Cardiac fibroblast (primary cell): ENCODE measurements at places on chromosomes 12 and 14.

- DNase-seq: no peak
Measured at GRCh38 chr14:57009585-57010515, 199.6 kb upstream of the OTX2 start.

GRCh38 chr12:1421091-1421846, 173.1 kb downstream of the FBXL14 start:
- DNase-seq: peak; percentile 7

- DNase-seq: no peak
Measured at GRCh38 chr14:94535506-94535905, 25.7 kb upstream of the SERPINA4 start.

- no peak for DNase-seq
Measured at GRCh38 chr14:54257424-54257823, 139.4 kb upstream of the CDKN3 start.

- DNase-seq: peak; percentile 88
Measured at GRCh38 chr14:55099756-55100155, 29.3 kb upstream of the LGALS3 start.

DNA sequence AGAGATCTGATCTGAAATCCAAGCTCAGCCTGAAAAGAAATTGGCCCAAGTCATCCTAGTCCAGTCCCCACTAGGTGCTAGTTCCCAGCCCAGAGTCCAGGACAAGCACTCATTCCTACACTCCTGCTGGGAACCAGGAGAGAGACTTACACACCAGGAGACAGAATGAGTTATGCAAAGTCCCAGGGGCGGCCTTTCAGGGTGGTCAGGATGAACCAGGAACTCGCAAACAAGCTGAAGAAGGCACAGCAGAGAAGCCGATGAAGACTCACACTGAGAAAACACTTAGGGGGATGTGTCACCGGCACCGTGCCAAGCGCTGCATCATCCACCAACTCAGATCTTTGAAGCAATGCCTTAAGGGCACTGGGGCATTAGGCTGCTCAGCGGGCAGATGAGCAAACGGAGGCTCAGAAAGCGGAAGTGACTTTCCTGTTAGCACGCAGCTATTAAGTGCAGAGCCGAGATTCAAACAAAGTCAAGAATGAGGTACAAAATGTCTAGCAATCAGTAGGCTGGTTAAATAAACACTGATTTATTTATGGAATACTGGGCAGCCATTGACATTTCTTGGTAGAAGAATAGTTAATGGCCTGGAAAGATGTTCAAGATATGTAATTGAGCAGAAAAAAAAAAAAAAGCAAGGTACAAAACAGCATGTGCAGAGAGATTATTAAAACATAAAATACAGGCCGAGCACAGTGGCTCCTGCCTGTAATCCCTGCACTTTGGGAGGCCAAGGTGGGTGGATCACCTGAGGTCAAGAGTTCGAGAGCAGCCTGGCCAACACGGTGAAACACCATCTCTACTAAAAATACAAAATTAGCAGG, 78.7 kb downstream of the LRRC74A start:
- peak; percentile 99 for DNase-seq

- DNase-seq: peak; percentile 57
Measured at GRCh38 chr14:68979722-68980451, 785 bp upstream of the ACTN1 start.

DNA sequence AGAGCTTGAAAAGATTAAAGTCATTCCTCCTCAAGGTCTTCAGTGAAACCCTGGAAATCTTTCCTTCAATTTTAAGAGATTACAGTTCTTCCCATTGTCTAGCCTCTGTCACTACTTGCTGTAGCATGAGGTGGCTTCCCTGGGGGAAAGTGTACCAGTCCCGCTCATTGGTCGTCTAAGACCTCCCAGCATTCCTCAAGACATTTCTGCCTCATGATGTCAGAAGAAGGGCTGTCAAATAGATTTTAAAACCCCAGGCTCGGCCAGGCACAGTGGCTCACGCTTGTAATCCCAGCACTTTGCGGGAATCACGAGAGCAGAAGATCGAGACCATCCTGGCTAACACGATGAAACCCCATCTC, 46.7 kb downstream of the SMUG1 start:
- peak; percentile 63 for DNase-seq

GRCh38 chr12:97995559-97995958, 519.8 kb upstream of the TMPO start:
- no peak for DNase-seq

DNA sequence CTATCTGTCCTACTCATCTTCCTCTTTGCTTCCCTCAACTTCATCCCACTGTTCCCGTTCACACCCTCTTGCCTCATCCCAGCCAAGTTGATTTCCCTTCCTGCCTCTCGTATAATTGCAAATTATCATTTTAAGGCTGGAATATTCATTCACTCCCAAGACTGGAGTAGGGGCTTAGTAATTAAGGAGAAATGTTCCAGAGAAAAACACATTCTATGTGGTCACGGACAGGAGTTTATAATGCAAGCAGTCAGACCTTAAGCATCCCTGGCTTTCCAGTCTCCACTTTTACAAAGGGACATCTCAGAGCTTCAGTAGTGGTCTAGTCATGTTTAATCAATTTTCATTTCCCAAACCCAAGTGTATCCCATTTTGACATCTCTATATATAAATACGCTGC, 54.9 kb downstream of the TMEM132D start:
- no peak for DNase-seq

- no peak for DNase-seq
Measured at GRCh38 chr12:116892349-116893140, 11.3 kb upstream of the HRK start.

DNA sequence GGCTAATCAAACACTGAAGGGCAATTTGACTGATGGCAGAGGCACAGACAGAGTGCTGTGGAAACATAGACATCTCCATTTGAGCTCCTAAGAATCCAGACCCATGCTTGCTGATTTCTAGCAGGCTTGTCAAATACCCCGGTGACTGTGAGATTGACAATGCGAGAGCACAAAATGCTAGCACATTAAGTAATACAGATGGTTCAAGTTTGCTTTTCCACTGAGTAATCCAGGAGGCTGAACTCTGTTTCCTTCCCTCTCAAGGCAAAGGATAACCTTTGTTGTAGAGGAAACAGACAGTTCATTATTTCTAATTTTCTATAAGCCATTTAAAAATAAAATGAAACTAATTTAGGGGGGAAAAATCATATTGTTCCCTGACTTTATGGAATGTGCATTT, 256.5 kb upstream of the CRY1 start:
- DNase-seq: no peak

DNA sequence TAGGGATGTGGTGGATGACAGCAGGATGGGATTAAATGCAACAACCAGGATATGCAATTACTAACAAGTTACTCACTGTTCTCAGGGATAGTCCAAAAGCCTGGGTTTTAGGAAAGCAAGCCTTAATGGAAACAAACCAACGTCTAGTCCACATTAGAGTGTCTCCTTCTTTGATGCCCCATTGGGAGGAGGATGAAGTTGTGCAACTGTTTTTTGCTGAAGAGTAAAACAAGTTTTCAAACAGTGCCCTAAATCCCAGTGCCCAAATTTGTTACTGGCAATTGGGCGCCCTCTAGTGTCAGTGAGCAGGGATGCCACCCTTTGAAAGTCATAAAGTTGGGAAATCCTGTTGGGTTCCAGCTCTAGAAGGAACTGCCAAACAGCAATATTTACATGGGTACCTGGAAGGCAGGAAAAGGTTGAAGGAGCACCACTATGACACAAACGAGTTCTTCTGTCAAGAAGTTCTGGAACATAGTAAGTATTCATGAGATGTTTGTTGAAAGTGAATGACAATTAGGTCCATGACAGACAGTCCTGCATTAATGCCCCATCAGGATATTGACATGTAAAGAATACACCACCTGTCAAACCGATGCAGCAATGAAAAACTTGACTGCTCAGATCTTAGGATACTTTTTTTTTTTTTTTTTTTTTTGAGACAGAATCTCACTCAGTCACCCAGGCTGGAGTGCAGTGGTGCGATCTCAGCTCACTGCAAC, 11.1 kb upstream of the DPF3 start:
- DNase-seq: peak; percentile 87

GRCh38 chr14:78245238-78245637, 75.1 kb downstream of the NRXN3 start:
- no peak for DNase-seq

- no peak for DNase-seq
Measured at GRCh38 chr14:36479344-36479743, 40.7 kb downstream of the NKX2-1 start.

DNA sequence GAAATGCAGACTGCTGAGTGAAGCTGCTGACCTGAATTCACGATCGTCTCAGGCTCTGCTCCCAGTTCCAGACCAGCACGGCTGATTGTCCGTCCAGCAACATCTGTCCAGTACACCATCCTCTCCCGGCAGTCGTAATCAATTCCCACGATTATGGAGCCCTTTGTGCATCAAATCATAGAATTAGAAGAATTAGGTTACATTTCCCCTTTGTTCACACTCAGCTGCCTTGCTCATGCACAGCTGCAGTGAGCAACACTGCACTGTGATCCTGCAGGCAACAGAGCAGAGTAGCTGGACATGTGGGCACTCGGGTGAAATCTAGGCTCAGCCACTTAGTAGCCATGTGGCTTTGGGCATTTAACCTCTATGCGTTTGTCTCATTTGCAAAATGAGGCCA, 22.2 kb downstream of the RTRAF start:
- no peak for DNase-seq
